ENCODE measurements at places on chromosomes 5 and 9.
A peak's percentile ranks its signal among the peaks of the same experiment; 100 is the strongest.

DNA sequence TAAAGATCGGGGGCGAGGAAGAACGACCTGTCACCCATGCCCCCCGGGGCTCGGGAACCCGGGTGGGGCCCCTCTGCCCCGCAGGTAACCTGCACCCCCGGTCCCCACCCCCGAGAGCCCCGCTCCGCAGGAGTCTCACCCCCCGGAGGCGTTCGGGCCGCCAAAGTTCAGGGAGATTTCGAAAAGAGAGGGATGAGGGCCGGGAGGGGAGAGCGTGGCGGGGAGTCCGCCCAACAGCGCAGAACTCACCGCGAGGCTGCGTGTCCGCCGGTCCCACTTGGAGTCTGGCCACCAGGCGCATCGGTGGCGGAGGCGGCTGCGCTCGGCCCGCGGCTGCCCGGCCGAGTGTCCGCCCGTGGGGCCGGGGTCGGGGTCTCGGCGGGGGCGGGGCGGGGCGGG, at the start of gene PHF19:
PHF19 (minus strand) TSS at position 347 of the 399 bp plus-strand sequence. CDS start 2,447 bp downstream, outside the sequence.
- no peak for DNase-seq

- DNase-seq, result no peak
Observed at GRCh38 chr5:68898951-68899471, 194.8 kb upstream of the SLC30A5 start.

DNA sequence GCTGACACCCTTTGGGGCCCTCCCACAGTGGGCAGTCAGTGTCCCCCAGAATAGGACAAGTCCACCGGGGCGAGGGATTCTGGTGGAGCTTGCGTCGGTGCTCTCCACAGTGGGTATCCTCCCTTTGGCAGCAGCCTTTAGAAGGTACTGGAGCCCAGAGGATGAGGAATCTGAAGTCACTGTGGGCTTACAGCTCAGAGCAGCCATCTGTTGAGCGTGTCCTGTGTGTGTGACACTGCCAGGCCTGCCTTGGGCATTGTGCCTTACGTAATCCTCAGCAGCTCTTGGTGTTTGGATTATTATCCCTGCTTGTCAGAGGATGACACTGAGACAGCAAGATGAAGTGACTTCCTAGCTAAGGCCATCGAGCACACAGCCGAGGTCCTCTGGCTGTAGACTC, 12.6 kb downstream of the URM1 start:
- DNase-seq, result no peak

GRCh38 chr9:84667571-84668195, 1.8 kb upstream of the NTRK2 start:
- no peak for DNase-seq

GRCh38 chr9:105954517-105954916, 260.2 kb downstream of the TMEM38B start:
- DNase-seq, result no peak

- no peak for DNase-seq
Observed at GRCh38 chr9:20290257-20290656, 332.0 kb downstream of the MLLT3 start.

DNA sequence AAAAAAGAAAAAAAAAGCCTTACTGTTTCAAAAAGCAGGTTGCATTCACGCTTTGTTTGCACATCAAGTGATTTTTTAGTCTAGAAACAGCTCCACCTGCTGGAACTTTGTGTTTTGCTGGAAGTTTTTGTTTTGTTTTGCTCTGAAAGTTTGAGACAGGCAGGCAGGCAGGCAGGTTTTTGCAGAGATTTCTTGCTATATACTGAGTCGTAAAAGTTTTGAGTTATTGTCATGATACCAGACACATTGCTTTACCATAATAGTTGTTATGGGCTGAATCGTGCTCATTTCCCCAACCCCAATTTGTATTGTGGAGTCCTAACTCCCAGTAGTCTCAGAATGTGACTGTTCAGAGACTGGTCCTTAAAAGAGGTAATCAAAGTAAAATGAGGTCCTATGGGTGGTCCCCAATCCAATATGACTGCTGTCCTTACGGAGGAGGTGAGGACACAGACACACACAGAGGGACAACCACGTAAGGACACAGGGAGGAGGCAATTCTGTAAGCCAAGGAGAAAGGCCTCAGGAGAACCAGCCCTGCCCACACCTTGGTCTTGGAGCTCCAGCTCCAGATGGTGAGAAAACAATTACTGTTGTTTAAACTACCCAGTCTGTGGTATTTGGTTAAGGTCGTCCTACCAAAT, 20.9 kb downstream of the OR2Y1 start:
- DNase-seq, result peak; percentile 9

GRCh38 chr5:36881807-36882206, 5.2 kb downstream of the NIPBL start:
- no peak for DNase-seq

DNA sequence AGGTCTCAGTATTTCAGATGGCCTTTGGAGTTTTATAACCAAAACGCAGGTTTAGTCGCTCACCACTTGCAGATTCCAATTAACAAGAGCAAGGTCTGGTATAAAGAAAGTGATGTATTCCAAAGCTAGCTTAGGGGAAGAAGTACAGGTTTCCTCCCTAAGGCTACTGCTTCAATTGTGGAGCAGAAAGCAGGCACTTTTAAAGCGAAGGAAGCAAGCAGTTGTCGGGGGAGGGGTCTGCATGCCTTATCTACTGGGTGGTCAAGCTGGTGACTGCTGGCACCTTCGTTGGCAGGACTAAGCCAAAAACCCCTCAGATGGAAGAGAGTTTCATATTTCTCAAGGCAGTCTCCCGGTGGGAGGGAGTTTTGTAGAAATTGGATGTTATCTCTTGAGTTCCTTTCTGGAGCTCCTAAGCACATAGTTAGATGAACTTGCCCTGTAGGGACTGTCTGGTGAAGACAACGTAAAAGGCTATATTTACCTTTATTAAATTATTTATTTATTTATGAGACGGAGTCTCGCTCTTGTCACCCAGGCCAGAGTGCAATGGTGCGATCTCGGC, 1.6 kb upstream of the TMEM245 start:
- DNase-seq, result no peak

- no peak for DNase-seq
Observed at GRCh38 chr5:78362220-78362619, 1.8 kb downstream of the SCAMP1 start.

DNA sequence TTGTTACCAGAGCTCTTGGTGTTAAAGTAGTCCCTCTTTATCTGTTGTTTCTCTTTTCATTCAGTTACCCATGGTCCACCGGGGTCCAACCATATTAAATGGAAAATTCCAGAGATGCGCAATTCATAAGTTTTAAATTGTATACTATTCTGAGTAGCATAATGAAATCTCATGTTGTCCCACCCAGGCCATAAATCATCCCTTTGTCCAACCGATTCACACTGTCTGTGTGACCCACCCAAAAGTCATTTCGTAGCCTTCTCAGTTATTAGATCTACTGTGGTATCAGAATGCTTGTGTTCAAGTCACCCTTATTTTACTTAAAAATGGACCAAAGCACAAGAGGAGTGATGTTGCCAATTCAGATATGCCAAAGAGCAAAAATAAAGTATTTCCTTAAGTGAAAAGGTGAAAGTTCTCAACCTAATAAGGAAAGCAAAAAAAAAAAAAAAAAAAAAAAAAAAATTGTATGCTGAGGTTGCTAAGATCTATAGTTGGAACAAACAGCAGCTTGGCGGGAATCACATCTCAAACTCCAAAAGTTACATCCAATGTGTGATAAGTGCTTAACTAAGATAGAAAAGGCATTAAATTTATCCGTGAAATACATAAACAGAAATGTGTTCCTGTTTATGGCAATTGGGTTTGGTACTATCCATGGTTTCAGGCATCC, 106.8 kb upstream of the GPBP1 start:
- DNase-seq, result no peak

- DNase-seq, result no peak
Observed at GRCh38 chr5:107294211-107294550, 376.6 kb downstream of the EFNA5 start.

- DNase-seq, result no peak
Observed at GRCh38 chr5:63286724-63287123, 675.5 kb downstream of the HTR1A start.

DNA sequence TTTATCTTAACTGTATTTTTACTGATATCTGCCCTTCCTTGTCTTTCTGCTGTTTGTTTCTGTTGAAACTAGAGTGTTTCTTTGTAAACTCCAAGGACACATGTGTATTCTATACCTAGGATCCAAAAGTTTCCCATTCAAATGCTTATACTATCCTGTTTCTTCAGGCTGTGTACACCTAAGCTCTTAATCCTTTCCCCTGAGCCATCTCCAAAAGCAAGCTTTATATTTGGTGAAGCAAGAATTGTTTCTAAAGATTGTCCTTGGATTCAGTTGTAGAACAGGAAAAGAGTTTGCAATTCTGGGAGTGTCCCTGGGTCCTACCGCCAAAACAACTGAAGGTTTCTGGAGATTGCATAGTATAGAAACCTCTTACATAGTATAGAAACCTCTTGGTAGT, 65.9 kb downstream of the CWC27 start:
- no peak for DNase-seq

DNA sequence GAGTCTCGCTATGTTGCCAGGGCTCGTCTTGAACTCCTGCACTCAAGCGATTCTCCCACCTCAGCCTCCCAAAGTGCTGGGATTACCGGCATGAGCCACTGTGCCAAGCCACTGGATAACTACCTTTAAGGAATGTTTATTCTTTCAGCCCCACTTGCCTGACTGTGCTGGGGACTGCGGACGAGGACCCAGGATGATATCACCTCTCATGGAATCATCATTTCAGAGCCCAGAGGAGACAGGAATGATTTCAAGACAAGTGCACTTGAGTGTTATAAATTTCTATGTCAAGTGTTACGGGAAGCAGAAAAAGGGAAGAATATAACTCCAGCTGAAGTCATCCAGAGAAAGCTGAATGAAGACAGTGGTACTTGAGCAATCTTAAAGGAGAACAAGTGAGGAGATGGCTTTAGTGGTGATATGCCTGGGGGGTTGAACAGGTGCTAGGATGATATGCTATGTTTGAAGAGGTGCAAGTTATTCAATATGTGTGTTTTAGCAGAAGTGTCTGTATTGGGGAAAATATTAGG, 109.3 kb downstream of the DCP2 start:
- DNase-seq, result no peak

DNA sequence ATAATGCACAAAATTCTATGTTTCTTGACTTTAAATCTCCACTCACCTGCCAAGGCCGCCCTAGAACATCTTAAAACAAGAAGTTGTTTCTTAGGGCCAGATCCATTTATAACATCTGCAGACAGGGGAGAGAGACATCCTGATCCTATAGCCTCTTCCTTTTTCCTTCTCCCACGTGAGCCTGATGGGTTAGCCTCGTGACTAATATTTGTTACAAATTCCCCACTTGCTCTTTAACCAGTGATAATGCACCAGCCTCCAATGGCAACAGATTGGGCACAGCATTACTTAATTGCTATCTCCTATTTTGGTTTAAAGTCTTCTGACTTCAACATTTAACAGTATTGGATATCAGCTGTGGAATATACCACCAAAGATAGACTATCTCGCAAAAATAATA, 196.5 kb downstream of the GADD45G start:
- DNase-seq, result no peak

- no peak for DNase-seq
Observed at GRCh38 chr5:95283022-95283615, 1.8 kb downstream of the MCTP1 start.

GRCh38 chr9:15422372-15423230, at the start of gene SNAPC3:
TSS of gene SNAPC3 (plus strand) at chr9:15422876. CDS start at chr9:15422880, 4 bp downstream.
- peak; percentile 89 for DNase-seq

DNA sequence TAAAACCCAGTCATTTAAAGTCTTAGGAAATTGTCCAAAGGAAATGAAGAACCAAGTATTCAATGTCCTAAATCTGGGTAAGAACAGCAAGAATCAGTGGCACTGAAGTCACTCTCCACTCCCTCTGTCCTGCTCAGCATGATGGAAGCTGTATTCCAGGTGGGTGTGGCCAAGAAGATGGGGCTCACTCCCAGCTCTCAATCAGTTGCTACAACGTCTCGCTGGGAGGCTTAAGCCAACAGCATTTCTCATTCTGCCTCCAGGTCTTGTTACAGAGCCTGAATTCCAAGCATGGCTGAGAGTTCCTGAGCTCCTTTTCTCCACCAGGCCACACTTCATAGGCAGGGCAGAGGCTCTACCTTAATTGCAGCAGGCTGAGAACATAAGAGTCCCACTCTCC, 41.2 kb upstream of the TRIO start:
- no peak for DNase-seq

GRCh38 chr9:23438299-23438907, 387.6 kb downstream of the ELAVL2 start:
- no peak for DNase-seq

- no peak for DNase-seq
Observed at GRCh38 chr5:174560861-174561260, 163.5 kb upstream of the MSX2 start.

- DNase-seq, result no peak
Observed at GRCh38 chr9:70947086-70947485, 174.3 kb downstream of the TRPM3 start.

DNA sequence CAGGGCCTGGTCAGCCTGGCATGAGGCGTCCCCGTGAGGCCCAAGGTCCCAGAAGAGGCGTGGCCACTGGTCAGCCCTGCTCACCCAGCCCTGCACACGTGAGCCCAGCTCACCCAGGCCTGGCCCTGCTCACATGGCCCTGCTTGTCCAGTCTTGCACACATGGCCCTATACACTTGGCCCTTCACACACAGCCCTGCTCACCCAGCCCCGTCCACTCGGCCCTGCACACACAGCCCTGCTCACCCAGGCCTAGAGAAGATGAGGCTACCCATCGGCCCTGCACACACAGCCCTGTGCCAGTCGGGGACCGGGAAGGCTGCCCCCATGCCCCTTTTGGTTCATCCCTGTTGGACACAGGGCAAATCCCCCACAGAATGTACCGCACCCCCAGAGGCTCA, 28.4 kb downstream of the ZDHHC11B start:
- no peak for DNase-seq

- no peak for DNase-seq
Observed at GRCh38 chr5:55665065-55665464, 47.1 kb downstream of the SLC38A9 start.

- DNase-seq, result no peak
Observed at GRCh38 chr5:135217669-135218485, 181.2 kb downstream of the MACROH2A1 start.

DNA sequence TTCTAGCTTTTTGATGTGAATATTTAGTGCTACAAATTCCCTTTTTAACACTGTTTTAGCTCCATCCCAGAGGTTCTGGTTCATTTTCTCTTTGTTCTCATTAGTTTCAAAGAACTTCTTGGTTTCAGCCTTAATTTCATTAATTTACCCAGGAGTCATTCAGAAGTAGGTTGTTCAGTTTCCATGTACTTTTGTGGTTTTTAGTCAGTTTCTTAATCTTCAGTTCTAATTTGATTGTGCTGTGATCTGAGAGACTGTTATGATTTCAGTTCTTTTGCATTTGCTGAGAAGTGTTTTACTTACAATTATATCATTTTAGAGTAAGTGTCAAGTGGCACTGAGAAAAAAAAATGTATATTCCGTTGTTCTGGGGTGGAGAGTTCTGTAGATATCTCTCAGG, 240.1 kb upstream of the RASA1 start:
- no peak for DNase-seq

GRCh38 chr9:82605657-82606031, 457.3 kb downstream of the RASEF start:
- no peak for DNase-seq

DNA sequence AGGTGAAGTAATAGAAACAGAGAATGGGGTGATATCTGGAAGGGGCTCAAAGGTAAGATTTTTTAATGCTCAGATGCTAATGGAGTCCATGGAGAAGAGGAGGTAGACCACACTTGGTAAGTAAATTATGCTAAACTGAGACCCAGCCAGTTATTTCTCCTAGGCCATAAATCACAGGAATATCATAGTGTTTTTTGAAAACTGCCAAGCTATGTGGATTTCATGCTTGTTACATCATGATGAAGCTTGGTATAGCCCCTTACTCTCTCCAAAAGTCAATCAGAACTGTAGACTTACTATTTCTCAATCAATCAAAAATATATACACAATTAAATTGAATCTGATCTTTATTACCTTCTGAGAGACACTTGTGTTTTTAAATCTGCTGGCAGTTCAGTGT, 252.9 kb downstream of the PJA2 start:
- no peak for DNase-seq
